ENCODE measurements at places on chromosomes 7 and 10.

DNA sequence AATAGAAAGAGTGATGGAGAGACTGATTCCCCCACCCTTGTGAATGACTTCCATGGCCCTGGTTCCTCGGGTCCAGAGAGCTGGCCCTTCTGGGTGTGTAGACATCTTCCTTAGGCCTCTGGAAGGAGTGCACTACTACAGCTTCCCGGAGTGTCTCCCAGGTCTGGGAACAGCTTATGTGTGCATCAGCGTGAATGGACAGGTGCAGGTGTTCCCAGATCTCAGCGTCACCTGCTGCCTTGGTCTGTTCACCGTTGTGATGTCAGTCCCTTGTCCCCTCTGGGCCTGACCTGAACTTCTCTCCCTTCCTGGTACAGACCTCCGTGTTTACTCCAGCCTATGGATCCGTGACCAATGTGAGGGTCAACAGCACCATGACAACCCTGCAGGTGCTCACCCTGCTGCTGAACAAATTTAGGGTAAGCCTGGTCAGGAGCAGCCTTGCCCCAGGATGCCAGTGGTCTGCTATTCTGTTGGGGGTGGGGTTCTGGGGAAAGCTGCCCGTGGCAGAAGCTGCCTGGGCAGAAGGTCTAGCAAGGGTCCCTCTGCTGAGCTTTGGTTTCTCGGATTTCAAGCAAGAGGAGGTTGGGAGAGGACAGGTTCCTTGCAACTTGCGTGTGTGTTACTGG lies 10.5 kb upstream of the DEPP1 start:
- DNase-seq, result no peak

DNA sequence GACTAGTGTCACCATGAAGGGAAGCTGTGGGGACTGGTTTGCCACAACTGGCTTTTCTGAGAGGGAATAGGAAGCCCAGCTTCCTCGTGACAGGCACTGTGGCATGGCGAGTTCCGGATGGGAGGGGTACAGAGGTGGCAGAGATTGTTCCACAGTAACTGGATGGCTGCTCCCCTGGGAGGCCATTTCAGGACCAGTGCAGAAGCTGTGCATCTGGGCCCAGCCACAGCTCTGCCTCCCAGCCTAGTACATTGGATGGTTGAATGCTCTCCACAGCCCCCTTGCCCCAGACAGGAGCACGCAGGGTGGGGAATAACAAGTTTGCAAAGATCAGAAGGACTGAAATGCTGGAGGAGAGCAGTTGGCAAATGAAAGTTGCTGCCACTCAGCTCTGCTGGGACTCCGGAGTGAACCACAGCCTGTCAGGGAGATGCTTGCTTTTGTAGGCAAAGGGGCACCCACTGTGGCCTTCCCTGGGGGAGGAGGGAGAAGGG lies 51.8 kb downstream of the GSDME start:
- DNase-seq, result no peak

GRCh38 chr10:51815723-51816122 lies 116.3 kb upstream of the CSTF2T start:
- DNase-seq, result no peak

GRCh38 chr10:67259319-67259929 lies 333.6 kb downstream of the LRRTM3 start:
- DNase-seq, result no peak

GRCh38 chr10:131676800-131677421 lies 223.9 kb upstream of the PPP2R2D start:
- no peak for DNase-seq

DNA sequence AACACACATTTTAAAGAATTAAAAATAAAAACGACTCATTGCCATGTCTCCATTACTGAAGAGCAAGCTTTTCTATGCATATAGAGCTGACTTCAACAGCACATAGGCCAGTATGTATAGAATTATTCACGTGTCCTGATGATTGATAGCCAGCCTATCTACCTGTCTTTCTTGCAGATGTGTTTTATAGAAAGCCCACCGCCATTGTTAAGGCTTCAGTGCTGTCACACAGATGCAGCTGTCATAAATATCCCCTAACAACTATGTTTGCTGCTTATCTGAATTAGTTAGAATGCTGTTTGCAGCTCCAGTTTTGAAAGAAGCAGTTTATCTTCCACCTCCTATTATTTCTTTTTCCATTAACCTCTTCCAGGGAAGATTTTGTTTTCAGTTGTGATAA lies 235.9 kb downstream of the SLC25A13 start:
- no peak for DNase-seq

GRCh38 chr10:25159591-25159990 lies 15.2 kb upstream of the GPR158 start:
- no peak for DNase-seq

GRCh38 chr7:101669307-101669706 lies 40.2 kb upstream of the MYL10 start:
- DNase-seq, result no peak

DNA sequence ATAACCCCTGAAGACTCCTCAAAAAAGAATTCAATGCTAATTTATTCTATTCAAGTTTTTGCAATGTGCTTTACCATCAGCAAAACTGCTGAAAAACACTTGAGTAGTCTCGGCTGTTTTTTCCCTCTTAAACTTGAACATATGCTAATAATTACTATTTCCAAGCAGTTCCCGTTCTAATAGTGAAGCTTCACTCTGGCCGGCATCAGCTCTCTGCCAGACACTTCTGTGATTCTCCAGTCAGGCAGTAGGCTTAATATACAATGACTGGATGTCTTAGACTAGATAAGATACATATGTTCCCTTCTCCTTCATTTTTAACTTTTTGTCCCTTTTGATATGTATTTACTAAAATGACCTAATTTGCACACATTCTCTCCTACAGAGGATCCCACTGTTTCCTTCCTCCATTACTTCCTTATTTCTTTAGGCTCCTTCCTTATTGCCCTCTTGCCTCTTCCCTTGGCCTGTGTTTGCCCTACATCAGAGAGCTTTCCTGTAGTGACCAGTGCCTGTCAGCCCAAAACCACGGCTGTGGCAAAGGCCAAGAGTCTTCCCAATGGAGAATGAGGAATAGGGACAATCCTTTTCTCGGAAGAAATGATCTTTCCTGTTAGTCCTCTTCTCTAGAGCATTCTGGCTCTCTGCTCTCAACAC lies 23.5 kb downstream of the HEPACAM2 start:
- no peak for DNase-seq

- no peak for DNase-seq
Measured at GRCh38 chr7:82183634-82184033, 259.9 kb downstream of the CACNA2D1 start.

Measured in CD4-positive, alpha-beta T cell treated with Interleukin-12 subunit alpha and Interleukin-12 subunit beta, for 1 hour (primary cell).